ENCODE measurements at places on chromosomes 12 and 14.

DNA sequence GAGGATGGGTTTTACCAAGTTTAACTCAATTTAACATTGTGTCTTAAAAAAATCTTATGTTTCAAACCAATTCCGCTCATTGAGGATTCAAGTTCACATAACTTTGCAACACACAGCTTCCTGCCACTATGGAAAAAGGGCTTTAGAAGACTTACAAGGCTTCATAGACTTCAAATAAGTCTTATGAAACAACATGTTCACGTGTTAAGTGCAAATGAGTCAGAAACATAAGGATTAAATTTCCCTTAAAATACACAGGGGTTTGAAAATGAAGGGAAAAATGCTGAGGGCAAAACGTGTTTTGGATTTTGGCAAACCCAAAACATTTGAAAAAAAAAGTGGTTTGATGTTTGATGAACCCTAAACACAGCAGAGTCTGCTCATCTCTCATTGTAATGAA is 364.8 kb downstream of the BMP4 start:
- no peak for DNase-seq

DNA sequence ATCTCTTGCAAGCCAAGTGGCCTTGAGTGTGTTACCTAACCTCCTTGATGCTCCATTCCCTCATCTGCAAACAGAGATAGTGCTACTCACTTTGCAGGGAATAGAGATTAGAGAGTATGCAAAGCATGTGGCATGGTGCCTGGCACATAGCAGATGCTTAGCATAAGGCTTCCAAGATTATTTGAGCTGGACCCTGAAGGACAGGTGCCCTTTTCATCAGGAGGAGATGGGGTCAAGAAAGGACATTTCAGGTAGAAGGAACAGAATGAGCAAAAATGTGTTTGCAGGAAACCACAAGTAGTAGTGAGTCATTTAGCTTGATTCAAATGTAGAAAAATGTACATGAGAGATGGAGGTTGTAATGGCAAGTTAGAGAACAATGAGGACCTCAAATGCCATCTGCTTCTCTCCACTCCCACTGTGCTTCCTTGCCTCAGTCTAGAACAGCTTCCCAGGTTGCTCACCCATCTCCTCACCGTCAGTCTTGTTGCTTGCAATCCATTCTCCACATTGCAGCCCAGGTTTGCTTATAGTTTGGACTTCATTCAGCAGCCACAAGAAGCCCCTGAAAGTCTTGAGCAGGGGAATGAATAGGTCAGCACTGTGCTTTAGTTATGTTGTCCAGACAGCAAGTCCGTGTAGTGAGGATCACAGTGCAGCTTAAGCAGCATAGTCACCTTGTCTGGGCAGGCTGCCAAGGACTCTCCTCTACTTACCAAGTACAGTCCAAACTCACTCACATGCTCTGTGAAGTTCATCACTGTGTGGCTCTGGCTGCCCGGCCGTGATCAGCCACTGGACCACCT is 536.3 kb upstream of the CCDC196 start:
- DNase-seq = no peak

GRCh38 chr12:124396544-124397398 is 101.9 kb downstream of the RFLNA start:
- DNase-seq = no peak

- no peak for DNase-seq
These were observed 3.2 kb downstream of the PLD4 start for GRCh38 chr14:104927901-104928300.

DNA sequence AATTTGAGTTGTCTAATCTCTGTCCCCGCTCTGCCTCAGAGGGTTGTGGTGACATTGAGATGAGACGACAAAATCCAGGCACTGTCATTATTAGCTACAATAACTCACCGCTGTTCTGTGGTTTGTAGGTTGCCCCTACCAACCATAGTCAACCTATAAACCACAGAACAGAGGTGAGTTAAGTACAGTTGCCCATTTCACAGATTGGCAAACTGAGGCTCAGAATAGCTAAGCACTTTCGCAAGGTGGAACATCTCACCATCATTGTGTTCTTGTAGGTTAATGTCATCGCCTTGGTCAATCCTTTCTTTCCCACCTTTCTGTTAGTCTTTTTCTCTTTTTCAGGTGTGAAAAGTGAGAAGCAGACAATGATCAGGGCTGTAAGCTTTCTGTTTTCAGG is 63.4 kb upstream of the LHX5 start:
- no peak for DNase-seq

- no peak for DNase-seq
These were observed 32.8 kb upstream of the LUM start for GRCh38 chr12:91144053-91144452.

GRCh38 chr12:87376722-87377121 is 652.5 kb downstream of the C12orf50 start:
- no peak for DNase-seq

GRCh38 chr12:66235626-66236281 is 46.7 kb downstream of the IRAK3 start:
- DNase-seq = no peak

DNA sequence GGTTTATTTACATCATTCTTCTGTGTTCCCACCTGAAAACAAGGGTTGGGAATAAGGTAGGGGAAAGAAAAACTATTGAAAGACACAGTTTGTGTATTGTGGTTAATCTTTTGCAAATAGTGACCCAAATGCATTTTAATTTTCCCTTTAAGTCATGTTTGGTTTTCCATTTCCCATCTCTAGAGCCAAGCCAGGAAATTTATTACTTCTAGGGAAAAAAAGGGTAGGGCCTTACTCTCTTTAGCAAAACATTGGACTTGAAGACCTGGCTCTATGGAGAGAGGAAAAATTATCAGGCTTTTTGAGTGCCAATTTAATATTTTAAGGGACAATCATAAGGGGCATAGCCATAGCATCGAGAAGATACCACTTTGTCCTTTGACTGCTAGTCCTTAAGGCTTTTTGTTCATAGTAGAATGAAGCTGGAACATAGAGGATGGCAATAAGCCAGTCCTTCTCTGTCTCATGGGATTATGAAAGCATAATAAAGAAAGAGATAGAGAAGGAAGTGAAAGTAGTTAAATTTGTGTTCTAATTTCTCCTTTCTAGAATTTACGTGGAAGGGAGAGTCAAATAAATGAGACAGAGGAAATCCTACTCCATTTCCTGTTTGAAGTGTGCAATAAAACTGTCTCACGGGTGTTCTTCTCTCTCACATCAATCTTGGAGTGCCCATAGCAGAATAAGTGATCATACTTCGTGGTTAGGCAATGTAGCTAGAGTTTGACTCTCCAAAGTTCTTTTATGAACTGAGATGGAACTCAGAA is 50.9 kb upstream of the PPFIA2 start:
- no peak for DNase-seq

DNA sequence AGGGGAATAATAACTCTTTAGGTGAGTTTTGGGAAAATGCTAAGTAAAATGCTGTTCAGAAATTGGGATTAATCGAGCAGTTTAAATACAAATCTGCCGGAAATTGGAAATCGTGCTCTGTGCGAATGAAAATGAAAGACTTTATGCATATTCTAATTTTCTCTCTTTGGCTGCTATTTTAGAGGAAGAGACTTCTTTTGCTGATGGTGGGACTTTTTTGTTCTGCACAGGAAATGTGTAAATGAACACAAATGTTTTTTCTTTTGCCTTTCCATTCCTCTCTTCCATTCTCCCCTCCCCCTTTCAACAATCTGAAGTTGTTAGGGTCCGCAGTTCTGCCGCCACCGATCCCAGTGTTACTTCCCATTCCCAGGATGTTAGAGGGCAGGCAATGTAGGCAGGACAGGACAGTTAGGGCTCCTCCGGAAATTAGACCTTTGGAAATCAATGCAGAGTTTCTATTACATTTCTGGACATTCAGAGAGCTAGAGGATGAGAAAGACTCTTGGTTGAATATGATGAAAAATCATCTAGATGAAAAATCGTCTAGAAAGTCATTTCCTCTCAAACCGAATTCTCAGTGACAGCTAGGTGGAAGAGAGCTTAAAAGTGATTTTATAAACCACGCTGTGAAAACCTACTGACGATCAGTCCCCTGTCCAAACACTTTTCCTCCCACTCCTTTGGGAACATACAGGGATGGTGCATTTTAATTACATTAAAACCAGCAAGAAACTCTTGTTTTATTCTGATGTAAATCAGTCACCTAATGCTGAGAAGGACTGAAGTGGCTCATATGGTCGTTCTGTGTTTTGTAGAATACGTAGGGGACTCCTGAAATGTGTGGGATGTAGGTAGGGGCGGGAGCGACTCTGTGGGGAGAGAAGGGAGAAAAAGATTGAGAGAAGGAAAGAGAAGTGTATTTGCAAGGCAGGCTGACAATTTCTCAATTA is 17.8 kb downstream of the FOXG1 start:
- no peak for DNase-seq
